ENCODE measurements at places on chromosomes 6 and 20.

DNA sequence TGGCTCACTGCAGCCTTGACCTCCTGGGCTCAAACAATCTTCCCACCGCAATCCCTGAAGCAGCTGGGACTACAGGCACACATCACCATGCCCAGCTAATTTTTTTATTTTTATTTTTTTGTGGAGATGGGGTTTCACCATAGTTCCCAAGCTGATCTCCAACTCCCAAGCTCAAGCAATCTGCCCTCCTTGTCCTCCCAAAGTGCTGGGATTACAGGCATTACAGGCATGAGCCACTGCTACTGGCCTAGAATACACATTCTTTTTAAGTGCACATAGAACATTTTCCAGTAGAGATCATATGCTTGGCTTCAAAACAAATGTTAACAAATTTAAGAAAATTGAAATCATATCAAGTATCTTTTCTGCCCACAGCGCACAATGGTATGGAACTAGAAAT lies 176.8 kb upstream of the MARCKS start:
- no peak for DNase-seq

DNA sequence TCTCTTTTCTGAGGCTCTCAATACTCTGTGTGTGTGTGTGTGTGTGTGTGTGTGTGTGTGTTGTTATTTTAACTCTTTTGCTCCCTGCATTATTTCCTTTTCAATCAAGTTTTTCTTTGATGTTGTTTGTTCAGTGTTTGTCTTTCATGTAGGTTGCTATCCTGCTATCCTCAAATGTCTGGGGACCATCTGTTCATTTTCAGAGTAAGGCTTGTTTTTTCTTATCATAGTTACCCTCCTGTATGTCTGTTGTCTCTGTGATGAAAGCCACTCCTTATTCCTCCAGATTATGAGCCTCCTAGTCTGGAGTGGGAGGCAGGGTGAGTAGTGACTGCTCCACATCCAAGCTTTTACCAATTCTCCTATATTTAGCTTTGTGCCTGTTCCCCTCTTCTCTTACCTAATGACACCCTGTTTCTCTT lies 9.2 kb downstream of the ENPP3 start:
- no peak for DNase-seq

GRCh38 chr6:1416191-1416760 lies 26.9 kb downstream of the FOXF2 start:
- no peak for DNase-seq

GRCh38 chr6:13089296-13089994 lies 238.9 kb downstream of the TBC1D7 start:
- no peak for DNase-seq

- DNase-seq = no peak
Measured at GRCh38 chr6:159252955-159253508, 83.8 kb downstream of the FNDC1 start.

- DNase-seq = no peak
Measured at GRCh38 chr6:27679964-27680694, 207.2 kb upstream of the ZNF184 start.

DNA sequence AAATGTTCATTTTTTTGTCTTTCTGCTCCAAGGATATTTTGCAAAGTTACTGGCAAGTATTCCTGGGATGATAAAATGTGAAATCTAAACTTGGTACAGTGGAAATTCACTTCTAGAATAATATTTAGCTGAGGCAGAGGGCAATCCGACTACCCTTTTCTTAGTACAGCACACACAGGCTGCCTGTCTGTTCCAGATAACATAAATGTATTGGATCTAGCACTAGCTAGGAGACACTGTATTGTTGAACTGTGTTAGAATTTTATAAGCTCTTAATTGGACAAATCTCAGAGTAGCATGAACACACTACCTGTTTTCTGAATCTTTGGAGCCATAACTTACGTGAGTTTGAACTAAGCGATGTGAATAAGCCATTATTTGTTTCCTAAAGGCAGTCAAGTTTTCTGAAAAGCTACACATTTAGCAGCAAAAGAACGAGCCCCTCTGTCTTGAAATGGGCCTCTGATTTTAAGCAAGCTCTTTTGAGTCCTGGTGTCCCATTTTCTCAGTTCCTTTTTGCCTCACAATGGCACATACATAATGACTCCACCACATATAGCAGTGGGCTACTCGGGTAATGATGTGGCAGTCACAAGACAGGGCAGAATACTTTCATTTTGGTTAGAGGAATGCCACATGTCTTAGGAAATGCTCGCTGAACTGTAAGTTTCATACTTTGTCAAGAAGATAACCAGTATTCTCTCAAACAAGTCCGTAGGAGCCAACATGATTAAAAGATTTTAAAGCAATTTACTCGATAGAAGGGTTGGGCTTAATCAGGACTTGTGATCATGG lies 116.5 kb upstream of the ESR1 start:
- DNase-seq = no peak

DNA sequence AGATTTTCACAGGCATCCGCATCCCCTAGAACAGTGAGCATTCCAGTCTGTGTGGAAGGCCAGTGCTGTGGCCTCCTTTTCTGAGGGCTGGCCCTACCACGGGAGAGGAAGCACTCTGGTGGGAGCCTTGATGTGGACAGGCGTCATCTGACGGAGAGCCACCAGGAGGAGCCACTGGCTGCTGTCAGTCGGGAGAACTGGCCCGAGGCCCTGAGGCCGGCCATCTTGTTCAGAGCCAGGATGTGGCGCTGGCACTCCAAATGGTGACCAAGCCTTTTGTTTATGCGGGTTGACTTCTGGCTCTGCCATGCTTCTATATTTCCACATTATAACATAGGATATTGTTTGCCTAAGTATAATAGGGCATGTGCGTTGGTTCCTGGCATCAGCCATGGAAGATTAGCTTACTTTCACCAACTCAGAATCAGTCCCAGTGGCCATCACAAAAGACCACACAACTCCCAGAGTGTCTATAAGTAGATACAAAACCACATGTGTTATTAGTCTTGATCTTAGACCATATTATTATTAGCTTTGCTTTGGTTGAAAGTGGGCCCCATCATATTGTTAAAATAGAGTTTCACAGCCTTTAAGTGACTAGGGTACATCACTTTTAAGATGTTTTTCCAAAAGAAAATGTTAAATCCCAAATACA lies 273.9 kb upstream of the TAB2 start:
- no peak for DNase-seq

DNA sequence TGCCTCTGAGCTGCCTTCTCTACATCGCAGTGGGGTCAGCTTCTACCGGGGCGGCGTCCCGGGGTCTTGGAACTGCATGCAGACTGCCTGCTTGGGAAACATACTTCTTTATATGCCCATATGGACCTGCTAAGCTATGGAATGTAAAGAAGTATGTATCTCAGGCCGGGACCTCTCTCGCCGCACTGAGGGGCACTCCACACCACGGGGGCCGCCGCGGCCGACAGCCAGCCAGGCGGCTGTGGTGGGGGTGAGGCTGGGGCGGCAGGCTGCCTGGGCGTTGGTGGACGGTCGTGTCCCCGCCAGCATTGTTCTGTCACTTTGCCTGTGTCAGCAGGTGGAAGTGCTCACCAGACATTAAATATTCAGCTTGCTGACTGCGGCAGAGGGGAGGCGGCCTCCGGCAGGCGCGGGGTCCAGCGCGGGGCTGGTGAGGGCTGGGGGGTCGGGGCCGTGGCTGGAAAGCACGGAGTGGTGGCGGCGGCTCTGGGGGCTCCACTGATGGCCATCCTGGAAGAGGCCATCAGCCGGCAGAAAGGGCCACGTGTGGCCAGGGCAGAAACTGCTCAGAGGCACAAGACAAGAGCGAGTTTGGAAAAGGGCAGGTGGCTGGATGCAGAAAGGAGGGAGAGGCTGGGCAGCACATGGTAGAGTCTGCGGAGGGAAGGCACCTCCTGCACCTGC lies 78.6 kb upstream of the GATA5 start:
- no peak for DNase-seq

GRCh38 chr20:8133851-8134451 lies 1.9 kb downstream of the PLCB1 start:
- DNase-seq = no peak

DNA sequence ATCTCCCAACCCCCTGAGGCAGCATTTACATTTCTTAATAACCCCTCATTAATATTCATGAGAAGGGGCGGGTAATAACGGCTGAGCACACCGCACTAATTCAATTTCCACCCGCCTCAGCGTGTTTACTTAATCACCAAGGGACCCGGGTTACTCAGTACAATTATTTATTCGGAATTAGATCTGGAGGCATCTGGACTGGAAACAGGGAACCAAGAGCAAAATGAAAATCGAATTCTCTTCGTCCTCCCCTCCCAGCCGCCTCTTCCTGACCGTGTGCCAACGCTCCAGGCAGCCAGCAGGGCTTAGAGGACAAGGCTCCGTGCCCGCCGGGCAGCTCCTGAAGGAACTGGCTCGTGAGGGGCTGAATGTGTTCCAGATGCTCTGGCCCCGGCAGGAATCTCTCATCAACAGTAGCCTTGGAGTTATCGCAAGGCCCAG lies 23.5 kb upstream of the CTNNBL1 start:
- no peak for DNase-seq

- no peak for DNase-seq
Measured at GRCh38 chr6:56347526-56347925, 100.1 kb upstream of the COL21A1 start.

DNA sequence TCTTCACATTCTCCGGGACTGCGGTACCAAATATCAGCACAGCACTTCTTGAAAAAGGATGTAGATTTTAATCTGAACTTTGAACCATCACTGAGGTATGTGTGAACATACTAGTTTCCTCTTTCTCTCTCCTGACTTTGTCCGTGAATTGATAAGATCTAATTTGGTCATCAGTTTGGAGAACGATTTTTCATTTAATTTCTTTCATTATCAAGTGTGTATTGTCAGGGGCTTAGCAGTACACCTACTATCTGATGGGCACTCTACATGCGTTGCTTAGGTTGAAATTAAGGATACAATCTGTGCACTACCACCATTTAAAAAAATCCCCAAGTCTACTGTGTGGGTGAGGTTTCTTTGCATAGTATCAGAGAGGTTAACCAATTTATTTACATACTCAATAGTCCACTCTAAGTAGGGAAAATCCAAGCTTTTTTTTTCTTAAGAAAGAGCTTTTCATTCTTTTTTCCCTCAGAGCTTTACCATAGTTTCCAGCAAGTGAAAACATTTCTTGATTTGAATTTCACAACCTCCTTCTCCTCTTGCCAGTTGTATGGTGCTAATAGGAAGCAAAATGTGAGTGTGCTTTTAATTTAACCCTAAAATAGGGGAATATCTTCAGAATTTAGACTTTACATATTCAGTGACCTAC lies 105.4 kb upstream of the ESR1 start:
- DNase-seq = no peak

GRCh38 chr6:31091680-31092079 lies 20.7 kb downstream of the C6orf15 start:
- DNase-seq = no peak

DNA sequence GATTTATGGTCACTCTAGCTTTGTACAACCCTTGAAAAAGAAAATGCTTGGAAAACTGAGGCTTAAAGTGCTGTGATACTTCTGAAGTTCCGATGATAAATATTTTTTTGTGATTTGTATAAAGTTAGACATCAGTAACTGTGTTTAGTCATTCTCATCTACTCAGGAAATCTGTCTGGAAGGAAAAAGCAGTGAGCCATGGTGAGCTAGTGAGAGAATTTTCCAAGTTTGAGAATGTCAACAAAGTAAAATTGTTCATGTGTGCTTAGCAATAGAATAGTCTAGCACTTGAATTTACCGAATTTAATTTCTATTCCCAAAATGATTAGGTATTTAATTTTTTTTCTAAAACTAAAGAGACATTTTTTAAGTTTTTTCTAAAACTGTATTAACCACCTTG lies 41.3 kb upstream of the PLCB4 start:
- DNase-seq = no peak

DNA sequence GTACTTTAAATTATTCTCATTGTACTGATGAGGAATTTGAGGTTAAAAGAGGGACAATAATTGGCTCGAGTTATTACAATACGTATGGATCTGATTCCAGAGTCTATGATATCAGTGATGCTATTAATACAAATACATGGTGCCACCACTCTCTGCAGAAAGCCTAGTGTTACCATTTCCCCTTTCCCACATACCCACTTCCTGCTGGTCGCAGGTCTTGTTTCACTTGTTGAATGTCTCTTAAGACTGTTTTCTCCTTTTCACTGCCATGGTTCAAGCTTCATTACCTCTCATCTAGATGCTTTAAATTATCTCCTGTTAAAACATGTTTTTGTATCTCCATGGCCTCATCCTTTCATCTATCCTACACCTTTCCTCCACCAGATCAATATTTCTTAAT lies 62.0 kb downstream of the FHL5 start:
- DNase-seq = no peak

- no peak for DNase-seq
Measured at GRCh38 chr20:64216910-64217309, 38.6 kb upstream of the PCMTD2 start.

DNA sequence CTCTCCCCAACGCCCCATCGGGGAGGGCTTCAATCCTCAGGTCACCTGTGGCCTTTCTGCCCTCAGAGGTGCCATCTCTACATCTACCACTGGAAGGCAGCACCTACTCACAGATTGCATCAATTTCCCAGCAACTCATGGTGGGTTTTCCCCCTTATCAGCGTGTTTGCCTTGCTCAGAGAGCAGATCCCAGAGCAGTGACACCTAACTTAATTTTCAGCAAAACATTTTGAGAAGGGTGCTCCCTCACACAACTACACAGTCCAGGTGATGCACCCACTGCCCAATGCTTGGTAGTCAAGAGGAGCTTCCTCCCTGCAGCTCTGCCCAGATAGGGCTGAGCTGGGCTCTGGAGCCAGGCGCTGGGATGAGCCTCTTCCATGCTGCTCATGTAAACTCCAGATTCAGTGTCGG lies 48.2 kb downstream of the PLG start:
- no peak for DNase-seq

DNA sequence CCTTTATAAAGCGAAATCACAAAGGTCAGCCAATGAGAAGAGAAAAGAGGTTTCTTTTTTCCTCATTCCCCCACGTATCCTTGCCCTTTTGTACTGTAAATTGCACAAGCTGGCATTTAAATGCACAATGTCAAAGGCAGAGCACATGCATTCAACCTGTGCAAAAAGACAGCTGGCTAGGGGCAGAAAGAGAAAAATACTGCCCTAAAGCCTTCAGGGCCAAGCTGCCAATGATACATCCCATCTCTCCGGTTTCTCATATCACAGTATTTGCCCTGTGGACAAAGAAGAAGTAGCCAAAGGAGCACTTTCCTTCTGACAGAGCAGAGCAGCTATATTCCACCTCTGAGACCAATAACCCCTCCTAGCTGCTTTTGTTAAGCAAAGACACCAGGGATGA lies 219.2 kb downstream of the TRDN start:
- DNase-seq = no peak

GRCh38 chr6:53888931-53889330 lies 94.1 kb downstream of the LRRC1 start:
- no peak for DNase-seq

DNA sequence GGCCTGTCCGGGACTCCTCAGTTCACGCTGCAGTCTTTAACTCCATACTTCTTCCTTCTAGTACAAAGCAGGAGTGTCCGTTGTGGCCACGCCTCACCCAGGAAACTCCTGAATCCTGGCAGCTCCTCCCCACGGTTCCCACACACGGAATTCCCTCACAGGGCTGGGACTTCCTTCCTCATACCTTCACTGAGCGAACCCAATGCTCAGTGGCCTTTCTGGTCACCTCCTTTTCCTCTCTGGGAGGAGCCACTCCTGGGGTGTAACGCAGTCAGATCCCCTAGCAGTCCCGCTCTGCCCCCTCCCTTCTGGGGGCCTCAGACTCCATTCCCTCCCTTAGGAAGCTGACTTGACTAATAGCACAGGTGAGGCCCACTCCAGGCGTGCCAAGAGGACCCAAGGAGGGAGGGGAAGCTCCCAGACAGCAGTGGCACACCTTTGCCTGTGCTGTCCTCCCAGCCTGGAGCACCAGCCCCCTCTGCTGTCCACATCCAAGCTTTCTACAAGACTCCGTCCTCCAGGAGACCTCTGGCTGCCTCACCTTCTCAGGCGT lies at the start of gene SLC52A3:
TSS of gene SLC52A3 (minus strand) at position 75 of the 553 bp plus-strand sequence. CDS start 2,726 bp downstream, outside the sequence.
- no peak for DNase-seq
